Activated CD4-positive, alpha-beta T cell treated with anti-CD3 and anti-CD28 coated beads, Interleukin-2, Interleukin-4, amounts not matched to agents 100 ng/mL and 50 ng/mL, durations not matched to agents 16 hours and 8 hours (primary cell): ENCODE measurements at places on chromosomes 12 and 14.

DNA sequence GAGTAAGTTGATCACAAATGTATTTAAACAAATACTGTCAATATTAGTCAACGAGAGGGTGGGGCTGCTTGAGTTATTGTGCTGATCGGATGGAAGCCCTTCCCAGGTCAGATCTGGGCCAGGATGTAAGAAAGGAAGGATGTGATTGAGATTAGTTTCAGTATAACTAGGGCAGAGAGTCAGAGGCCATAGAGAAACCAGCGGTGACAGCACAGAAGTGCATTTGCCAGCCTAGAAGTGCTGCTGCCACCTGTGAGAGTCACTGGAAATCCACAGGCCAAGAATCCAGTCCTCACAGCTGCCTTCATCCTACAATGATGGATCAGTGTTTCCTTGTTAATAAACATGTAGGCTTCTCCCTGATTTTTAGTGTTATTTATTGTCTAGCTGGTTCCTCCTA, 9.8 kb upstream of the FERMT2 start:
- peak; percentile 11 for DNase-seq

DNA sequence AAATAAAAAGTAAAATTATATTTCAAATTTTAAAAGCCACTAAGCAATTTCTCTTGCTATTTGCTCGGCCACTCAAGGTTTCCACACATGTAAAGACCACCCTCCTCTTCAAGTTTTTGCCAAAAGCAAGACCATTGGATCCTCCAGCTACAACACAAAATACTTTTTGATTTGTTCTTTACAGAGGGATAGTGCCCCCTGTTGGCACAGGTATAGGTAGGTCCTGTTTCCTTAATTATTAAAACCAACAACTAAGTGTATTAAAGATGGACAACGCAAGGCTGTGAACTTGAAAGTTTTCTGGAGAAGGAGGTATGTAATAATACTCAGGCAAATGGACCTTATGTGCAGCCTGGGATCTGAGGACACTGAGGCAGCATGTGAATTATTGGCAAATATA, 23.8 kb downstream of the ATP6V1D start:
- DNase-seq, result peak; percentile 15

DNA sequence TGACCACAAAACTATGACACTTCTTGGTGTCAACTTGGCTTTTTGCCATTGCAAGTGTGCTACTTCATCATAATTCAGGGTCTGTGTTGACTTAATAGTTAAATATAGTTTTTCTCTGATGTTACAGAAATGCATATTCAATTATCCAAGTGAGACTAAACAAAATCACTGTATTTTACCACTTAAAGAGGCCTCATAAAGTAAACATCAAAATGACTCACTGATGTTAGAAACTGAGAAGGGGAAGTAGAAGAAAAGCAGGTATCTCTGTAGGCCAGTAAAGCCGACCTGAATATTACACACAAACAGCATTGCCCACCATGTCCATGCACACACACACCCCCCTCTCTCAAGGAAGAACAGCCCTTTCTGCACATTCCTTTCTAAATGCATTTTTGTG, 55.4 kb downstream of the RPAP3 start:
- DNase-seq, result no peak

DNA sequence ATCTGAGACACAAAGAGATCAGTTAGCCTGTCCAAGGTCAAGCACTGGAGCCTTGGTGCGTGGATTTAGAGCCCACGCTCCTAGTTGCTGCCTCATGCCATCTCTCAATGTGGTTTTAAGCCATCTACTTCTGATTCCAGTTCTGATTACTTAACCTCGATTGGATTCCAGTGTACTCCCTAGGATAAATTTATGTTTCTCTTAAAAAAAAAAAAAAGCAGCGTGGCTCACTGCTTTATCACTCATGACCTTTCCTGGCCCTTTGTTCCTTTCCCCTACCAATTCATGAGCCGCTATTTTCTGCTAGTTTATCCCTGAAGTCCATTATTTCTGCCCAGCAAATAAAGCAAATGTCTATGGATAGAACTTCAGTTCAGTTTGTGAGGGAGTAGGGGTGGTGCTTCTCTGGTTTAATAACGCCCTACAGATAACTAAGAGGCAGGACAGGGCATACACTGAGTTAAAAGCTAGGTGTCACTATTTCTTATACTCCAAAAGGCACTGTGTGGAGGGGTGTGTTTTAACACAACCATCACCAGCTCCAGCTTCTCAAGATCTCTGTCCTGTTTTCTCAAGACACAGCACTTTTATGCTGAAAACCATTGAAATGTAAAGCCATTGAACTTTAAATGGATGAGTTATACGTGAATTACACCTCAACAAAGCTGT, 9.8 kb upstream of the PARP11 start:
- DNase-seq, result no peak

DNA sequence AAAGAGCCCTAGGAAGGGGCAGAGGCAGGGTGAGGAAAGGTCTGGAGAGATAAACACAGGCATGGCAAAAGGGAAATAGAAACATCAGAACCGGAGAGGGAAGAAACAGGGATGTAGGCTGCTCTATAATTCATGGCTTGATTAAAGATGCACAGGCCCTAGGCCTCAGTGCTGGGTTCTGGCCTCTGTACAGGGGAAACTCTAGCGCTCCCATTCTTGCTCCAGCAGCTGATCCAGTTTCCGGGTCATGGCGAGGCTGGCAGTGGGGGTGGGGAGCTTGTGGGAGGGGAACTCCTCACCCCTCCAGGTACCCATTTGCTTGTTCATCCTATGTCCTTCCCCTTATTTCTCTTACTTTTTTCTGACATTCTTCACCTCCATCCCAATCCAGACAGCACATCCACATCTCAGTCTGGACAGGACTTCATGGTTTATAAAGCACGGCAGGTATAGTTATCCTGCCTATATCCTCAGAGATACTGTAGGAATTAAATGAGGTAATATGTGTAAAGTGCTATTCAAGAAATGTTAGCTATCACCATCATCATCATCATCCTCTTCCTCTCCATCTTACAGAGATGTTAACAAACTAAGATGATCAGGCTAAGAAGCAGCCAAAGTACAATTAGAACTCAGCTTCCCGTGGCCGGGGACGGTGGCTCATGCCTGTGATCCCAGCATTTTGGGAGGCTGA, 8.0 kb upstream of the GPR84 start:
- no peak for DNase-seq

DNA sequence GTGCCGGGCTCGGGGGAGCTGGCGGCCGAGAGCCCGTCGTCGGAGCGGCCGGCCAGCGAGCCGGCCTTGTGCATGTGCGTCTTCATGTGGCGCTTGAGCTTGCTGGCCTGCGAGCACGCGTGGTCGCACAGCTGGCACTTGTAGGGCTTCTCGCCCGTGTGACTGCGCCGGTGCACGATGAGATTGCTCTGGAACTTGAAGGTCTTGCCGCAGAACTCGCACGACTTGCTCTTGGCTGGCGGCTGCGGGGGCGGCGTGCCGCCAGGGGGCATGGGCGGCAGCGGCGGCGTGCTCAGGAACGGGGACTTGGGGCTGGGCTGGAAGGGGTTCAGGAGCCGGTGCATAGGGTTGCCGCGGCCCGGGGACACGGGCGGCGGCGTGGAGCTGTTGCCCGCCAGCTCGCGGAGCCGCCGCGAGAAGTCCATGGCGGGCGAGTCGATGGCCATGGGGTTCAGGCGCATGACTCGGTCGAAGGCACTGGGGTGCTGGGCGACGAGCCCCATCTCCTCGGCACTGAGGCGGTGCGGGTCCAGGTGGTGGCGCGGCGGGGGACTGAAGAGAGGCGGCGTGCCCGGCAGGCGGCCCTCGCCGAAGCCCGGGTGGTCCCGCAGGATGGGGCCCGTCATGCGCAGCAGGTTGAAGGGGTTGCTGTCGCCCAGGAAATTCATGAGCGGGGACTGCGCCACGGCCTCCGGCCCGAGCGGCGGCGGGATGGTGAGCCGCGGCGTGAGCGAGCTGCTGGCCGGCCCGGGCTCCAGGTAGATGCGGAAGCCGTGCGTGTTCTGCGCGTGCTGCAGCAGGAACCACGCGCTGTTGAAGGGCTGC, 96.5 kb downstream of the BCL11B start:
- no peak for DNase-seq

GRCh38 chr12:6635856-6636531, at the start of gene LPAR5:
LPAR5 (minus strand) TSS chr12:6635959; CDS start chr12:6621248, 14,711 bp downstream.
- no peak for DNase-seq
